ENCODE measurements at places on chromosomes 1 and 21. TPM values are rescaled to one million over a fixed set of nuclear protein-coding genes. Genes with fewer than 3 reads are reported as not detected.
A peak's percentile ranks its signal among the peaks of the same experiment; 100 is the strongest.

- DNase-seq, result peak; percentile 76
Observed at GRCh38 chr1:33349081-33349759, 28.3 kb upstream of the A3GALT2 start.

GRCh38 chr1:90371448-90371813 is 345.7 kb downstream of the BARHL2 start:
- no peak for DNase-seq

The AMY1A gene
- not detected for total RNA-seq

DNA sequence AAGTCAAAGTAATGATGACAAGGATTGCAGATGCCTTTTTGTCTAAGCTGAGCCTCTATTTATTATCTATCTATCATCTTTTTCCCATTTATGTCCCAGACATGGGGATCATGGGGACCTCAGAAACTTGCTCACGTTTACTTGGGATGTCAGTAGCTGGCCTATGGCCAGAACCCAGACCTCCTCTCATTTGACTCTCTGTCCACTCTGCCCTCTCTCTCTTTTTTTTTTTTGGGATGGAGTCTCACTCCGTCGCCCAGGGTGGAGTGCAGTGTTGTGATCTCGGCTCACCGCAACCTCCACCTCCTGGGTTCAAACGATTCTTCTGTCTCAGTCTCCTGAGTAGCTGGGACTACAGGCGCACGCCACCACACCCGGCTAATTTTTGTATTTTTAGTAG is 3.7 kb upstream of the ID3 start:
- peak; percentile 22 for DNase-seq

The EPHB2 gene
- total RNA-seq, result 2.4 TPM

- DNase-seq, result no peak
Observed at GRCh38 chr1:96887501-96887900, 165.9 kb downstream of the PTBP2 start.

The BATF3 gene
- total RNA-seq, result 1.6 TPM

DNA sequence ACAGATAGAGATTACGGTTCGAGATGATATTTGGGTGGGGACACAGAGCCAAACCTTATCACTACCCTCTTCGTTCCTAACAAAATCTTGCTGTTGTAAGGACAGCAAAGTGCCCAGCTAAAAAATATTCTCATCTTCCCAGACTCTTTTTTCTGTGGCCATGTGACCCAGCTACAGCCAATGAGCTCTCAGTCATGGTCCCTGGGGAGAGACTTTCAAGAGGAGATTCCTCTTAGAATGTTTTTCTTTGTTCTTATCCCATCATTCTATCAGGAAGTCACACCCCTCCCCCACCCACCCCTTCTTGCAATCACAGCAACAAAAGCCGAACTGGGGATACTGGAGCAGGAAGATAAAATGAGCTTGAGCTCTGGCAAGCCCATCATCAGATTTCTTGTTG is 247.1 kb downstream of the CHRM3 start:
- DNase-seq, result no peak

The F13B gene
- total RNA-seq, result not detected

- DNase-seq, result no peak
Observed at GRCh38 chr1:51594716-51595115, 22.2 kb upstream of the OSBPL9 start.

GRCh38 chr1:3788756-3789420 is 7.4 kb downstream of the LRRC47 start:
- no peak for DNase-seq

GRCh38 chr1:206982216-206982615 is 12.0 kb upstream of the FCAMR start:
- DNase-seq, result peak; percentile 50

DNA sequence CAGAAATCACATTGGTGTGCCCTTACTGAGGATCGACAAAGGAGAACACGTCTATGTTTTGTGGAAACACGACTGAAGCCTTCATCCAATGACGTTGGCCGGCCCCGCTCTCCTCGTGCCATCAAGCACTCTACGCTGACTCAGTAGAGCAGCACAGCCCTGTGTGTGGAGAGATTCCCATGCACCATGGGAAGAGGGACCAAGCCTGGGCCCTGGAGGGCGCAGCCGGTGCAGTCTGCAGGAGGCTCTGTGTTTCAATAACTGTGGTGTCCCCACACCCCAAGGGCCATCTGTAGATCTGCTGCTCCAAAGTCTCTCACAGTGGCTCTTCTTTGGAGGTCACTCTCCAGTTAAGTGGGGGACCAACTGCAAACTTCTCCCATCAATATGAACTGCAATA is 97.4 kb downstream of the KCNJ15 start:
- no peak for DNase-seq

- peak; percentile 39 for DNase-seq
Observed at GRCh38 chr1:14522926-14523241, 75.6 kb upstream of the KAZN start.

DNA sequence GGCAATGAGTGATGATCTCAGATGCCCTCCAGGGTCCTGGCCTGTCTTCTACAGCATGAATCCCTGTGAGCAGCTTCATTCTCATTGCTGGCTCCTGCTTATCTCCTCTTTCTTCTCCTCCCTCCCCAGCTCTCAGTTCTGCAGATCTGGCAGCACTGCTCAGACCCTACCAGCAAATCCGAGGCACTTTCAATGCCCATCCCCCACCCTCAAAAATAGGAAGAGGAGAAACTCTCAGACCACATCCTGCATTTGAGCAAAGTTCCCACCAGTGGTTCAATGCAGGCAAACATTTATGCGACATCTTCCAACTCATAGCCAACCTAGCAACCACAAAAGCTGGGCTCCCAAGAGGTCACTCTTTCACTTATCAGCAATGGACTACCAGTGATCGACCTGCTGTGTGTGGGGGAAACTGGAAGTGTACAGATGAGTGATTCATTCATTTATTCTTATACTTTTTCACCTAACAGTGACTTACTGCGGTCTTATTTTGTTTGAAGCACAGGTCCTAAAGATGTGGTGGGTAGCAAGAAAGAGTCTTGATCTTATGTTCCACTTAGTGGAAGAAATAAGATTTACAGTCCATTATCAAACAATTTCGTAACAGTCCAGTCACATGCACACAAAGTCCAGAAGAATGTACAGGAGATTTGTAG is 5.8 kb upstream of the CHI3L2 start:
- DNase-seq, result no peak

The ARHGAP30 gene
- 3.7 TPM for total RNA-seq

DNA sequence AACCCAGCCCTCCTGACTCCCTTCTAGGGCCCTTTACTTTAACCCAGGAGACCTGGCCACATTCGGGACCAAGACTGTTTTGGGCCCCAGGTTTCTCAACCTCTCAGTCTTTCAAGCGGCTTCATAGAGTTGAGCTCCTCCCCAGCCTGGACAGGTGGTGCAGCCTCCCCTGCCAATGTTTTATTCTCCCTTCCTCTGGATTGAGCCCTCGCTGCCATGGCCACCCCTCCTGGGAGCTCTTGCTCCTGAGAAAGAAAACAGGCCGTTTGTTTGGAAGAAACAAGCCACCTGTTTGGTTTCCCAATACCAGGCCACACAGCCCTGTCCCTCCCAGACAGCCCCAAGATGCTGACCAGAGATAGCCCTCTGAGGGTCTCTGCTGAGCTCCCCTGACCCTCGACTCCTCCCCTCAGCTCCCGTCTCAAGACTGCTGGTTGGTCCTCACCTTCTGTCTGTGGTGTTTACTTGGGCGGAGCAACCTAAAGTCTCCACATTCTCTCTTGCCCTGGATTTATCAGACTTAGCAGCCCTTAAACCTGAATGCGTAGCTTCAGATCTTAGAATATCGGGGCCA is 3.3 kb downstream of the TMEM51 start:
- DNase-seq, result no peak

GRCh38 chr1:54865238-54866073 is 21.5 kb downstream of the DHCR24 start:
- no peak for DNase-seq

The TMEM240 gene
- total RNA-seq, result 8.9 TPM

DNA sequence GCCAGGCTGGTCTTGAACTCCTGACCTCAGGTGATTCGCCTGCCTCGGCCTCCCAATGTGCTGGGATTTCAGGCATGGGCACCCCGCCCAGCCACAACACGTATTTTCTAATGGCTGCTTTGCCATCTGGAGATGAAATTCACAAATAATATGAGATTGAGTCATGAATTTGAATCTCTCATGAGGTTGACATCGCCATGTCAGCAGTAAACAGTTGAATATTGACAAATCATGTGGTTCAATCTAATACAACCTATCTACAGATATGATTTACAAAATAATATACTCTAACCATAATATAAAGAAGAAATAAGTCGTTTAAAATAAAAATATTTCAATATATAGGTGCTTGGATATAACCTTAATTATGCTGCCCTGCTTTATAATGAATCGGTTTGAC is 42.1 kb downstream of the MYOM3 start:
- DNase-seq, result no peak

GRCh38 chr1:53484705-53485477 is 25.7 kb downstream of the DMRTB1 start:
- no peak for DNase-seq

DNA sequence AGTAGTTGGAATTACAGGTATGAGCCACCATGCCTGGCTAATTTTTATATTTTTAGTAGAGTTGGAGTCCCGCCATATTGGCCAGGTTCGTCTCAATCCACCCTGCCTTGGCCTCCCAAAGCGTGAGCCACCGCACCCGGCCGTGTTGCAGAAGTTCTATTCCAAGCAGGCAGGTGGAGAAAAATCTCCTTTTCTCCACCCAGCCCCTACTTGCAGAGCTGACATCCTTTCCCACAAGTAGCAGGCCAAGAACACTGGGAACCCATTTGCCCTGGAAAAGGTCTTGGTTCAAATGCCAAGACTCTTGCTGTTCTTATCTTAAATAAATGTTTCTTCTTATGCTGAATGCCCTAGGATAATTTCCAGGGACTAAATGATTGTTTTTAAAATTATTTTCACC is 17.5 kb downstream of the AGL start:
- DNase-seq, result no peak

- DNase-seq, result no peak
Observed at GRCh38 chr1:33425900-33426299, 5.0 kb downstream of the PHC2 start.

- DNase-seq, result no peak
Observed at GRCh38 chr1:44523593-44524591, 118.8 kb downstream of the RNF220 start.

The KCNJ9 gene
- not detected for total RNA-seq

GRCh38 chr1:101314244-101314643 is 77.4 kb downstream of the S1PR1 start:
- DNase-seq, result no peak

- no peak for DNase-seq
Observed at GRCh38 chr1:214310777-214311690, 30.1 kb downstream of the SMYD2 start.

GRCh38 chr1:117104986-117105385 is 16.6 kb downstream of the TRIM45 start:
- DNase-seq, result no peak

- no peak for DNase-seq
Observed at GRCh38 chr1:7111853-7112252, 326.6 kb downstream of the CAMTA1 start.

GRCh38 chr1:110125810-110126209 is 13.6 kb downstream of the UBL4B start:
- DNase-seq, result no peak

GRCh38 chr1:170445096-170445495 is 86.9 kb upstream of the GORAB start:
- DNase-seq, result no peak

GRCh38 chr1:10160173-10160572 is 50.2 kb upstream of the KIF1B start:
- no peak for DNase-seq

The CD53 gene
- 13.2 TPM for total RNA-seq

GRCh38 chr1:116764466-116764898 is 10.3 kb downstream of the CD2 start:
- DNase-seq, result no peak

- no peak for DNase-seq
Observed at GRCh38 chr1:42613803-42614131, 44.5 kb upstream of the PPIH start.

The RGSL1 gene
- total RNA-seq, result not detected

The OR2L13 gene
- total RNA-seq, result not detected

GRCh38 chr21:33162436-33162951 is 67.2 kb upstream of the IFNAR2 start:
- no peak for DNase-seq

DNA sequence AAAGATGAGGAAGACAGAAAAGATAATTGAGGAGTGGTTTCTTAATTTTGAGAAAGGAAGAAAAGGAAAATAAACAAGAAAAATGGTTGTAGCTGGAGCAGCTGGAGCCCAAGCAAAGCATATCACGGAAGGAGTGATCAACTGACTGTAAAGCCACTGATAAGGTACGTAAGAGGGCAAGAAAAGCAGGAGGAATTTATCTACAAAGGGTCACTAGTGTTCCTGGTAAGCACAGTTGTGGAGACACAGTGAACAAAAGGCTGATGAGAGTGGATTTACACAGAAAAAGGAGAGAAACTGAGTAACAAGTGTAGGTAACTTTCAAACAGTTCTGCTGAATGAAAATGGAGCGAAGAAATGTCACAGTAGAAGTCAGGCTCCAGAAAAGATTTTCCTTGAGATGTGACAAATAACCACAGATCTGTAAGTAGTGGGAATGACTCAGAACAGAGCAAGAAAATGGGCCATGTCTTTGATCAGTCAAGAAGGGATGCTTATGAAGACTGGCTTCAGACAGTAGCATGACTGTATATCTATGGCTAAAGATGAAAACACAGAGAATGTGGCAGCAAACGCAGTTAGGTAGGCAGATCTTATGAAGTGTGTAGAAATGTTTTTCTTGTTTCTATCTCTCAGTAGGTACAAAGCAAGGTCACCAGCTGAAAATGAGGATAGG is 45.6 kb upstream of the RBM34 start:
- no peak for DNase-seq

- no peak for DNase-seq
Observed at GRCh38 chr1:10830961-10831668, 34.7 kb upstream of the CASZ1 start.

- no peak for DNase-seq
Observed at GRCh38 chr1:216212826-216213225, 210.4 kb downstream of the USH2A start.

The TMEM269 gene
- not detected for total RNA-seq

DNA sequence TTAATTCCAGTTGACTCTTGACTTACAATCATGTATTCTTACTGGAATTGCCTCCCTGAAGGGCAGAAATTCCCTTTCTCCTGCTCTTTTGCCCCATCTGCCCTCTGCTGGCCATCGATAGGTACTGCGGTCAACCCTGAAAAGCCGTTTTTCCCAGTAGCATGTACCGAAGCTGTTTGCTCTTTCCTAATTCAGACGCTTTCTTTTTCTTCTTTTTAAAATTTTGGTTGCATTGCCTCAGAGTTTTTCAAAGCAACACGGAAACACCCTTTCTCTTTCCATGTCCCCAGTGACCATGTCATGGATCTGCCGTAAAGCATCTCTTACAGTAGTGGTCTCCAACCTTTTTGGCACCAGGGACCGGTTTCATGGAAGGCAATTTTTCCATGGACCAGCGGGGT is 164.2 kb upstream of the C1orf21 start:
- DNase-seq, result peak; percentile 56

The SPTA1 gene
- total RNA-seq, result not detected

DNA sequence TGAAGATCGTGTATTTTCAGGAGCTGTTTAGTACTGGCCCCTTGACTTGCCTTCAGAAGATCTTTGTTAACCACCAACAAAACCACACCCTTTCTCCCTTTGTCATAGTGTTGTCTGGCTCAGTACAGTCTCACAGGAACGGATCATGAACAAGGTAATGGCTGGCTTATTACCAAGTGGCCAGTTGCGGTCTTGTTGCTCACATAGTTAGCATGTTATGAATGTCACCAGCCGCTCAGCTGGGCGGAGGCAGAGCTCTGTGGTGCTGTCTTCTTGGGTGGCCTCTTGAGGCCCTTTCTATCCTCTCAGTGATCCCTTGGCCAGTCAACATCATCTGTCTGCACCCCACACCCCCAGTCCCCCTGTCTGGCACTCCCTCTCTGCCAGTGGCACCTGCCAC is 21.4 kb downstream of the CNIH3 start:
- DNase-seq, result no peak
